MV-4-11 (cell line): ENCODE measurements at places on chromosomes 13 and 19.

GRCh38 chr19:42169486-42170413, 37.5 kb upstream of the POU2F2 start:
- DNase-seq: no peak

GRCh38 chr19:35868172-35868822, at the start of gene APLP1:
Gene APLP1, plus strand, starts transcription at chr19:35868574. Its CDS starts 63 bp downstream, at chr19:35868637.
- DNase-seq: peak; percentile 19

DNA sequence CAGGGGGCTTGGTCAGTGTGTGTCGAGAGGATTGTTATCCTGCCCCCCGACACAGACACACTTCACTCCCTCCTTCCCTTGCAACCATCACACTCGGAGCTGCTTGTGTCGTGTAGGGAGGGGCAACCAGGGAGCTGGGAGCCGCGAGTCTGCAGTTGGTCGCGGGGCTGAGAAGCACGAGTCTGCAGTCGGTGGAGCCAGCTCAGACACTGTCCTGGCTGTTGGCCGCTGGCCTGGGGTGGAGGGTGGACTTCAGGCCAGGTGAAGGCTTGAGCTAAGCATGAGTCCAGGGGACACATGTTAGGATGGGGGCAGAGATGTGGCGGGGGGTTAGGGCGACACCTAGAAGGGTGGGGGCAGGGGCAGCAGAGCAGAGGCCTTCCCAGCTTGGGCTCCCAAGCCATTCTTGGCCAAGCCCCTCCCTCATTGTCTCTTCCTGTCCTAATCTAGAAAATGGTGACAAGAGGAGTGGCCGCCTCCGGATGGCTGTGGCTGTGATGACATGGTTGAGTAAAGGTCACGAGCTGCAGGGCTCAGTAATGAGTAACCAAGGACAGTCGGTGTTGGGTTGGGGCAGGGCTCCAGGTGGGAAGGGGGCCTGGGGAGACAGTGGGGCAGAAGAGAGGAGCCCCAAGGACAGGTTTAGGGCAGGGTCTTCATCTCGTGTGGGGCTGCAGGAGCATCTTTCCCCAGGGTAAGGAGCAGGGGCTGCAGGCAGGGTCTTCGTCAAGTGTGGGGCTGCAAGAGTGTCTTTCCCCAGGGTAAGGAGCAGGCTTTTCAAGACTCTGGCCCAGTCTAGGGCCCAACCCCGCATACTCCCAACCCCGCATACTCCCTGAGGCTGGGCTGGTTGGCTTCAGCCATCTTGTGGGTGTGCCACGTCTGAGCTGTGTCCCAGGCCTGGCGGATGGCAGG, 8.6 kb downstream of the PPP5C start:
- DNase-seq: no peak

- DNase-seq: peak; percentile 4
Observed at GRCh38 chr13:90763476-90764150, 583.9 kb upstream of the MIR17HG start.

GRCh38 chr13:40181203-40181845, 485.1 kb downstream of the FOXO1 start:
- DNase-seq: no peak

DNA sequence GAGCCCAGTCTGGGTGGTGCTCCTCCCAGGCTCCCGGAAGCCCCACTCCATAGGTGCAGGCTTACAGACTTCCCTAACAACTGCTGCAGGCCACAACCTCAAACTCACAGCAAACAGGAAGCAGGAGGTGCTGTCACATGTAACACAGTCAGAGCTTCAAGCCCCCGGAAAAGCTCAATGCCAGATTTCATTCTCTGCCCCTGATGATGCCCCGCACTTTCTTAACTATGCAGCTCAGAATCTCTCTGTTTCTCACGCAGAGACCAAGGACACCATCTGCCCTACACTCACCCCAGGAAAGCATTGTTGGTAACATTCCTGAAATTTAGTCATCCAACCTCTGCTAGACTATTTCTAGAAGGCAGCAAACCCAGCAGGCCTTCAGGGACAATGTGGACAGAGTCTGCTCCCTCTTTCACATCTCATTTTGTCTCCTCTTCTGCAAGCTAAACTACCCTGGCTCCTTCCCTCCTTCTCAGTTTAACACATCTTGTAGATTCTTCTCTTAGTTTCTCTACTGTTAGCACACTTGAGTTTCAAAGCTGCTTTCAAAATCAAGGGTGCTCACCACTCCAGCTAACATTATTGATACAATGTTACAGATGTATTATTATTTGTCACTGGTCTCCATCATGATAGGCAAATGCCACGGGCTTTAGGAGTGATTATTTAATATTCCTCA, 162.5 kb downstream of the KCTD12 start:
- DNase-seq: peak; percentile 78

- peak; percentile 51 for DNase-seq
Observed at GRCh38 chr19:42184401-42184861, 33.0 kb downstream of the DEDD2 start.
